ENCODE measurements at places on chromosomes 11 and 22. TPM values are rescaled to one million over a fixed set of nuclear protein-coding genes. Genes with fewer than 3 reads are reported as not detected.

Gene MSANTD4
- total RNA-seq = 31.2 TPM

Gene VPREB1
- not detected for total RNA-seq

- no peak for DNase-seq
These were observed 229.0 kb upstream of the ZC3H12C start for GRCh38 chr11:109864151-109864661.

DNA sequence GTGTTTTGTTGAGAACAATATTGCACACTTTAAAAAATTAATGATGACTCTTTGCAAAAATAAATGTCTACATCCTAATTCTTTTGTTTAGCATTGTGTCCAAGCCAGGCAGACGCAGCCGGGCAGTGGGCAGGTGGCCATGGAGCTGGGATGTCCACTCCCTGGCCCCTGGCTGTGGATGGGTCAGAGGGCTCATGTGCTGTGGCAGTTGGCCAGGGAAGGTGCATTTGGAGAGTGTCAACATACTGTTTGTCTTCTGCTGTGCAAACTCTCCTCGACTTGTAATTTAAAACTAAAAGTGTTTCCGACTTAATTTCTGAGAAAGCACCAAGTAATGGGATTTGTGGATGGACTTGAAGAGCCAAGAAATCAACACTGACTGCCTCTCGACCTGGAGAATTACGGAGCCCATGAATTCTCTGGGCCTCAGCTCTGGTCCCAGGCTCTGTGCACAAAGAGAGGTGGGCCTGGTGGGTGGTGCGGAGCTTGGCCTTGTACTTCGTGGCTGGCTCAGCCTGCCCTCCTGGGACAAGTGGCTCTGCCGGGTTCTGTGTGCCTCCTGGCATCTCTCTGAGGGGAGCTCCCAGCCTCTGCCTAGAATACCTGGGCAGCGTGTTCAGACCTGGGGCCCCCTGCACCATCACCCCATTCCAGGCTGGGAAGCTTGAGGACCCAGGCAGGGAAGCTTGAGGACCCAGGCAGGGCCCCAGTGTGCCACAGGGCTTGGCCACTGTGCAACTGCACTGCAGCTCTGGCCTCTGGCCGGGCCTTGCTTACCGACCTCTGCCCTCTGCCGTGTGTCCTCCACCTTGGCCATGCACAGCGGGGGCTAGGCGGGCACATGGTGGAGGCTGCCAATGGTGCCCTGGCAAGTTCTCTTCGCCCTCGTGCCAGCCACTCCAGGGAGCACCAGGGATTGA lies 46.4 kb downstream of the RTN4R start:
- DNase-seq = no peak

- peak; percentile 53 for DNase-seq
These were observed 31.9 kb downstream of the ATG13 start for GRCh38 chr11:46649180-46649738.

DNA sequence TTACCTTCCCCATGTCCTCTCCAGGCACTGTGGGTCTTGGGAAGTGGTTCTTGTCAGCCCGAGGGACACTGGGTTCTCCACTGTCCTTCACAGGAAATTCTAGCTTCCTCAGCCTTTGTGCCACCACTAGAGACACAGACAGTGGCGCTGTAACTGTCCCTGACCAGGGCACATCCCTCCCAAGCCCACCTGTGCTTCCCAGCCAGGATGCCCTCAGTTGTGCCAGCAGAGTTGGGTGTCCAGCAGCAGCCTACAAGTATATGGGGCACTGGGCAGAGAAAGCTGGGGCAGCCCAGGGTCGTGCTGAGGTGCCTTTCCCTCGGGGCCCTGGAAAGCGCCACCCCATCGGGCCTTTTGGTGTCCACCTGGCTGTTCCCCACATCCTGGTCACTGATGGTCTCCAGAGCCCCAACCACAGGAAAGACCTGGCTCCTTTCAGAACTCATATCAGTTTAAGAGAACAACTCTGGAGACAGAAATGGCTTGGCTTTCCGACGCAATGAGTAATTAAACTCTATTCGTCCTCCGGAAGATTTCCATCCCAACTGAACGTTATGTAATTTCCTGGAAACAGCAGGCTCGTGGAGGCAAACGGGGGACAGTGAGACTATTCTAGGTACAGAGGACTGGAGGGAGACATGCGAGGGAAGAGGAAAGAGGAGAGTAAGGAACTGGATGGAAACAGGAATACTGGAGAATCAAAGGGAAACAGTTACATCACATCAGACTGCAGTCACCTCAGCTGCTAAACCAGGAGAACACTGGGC lies 28.6 kb downstream of the PPP2R1B start:
- no peak for DNase-seq
